ENCODE measurements at places on chromosomes 2 and 18.

DNA sequence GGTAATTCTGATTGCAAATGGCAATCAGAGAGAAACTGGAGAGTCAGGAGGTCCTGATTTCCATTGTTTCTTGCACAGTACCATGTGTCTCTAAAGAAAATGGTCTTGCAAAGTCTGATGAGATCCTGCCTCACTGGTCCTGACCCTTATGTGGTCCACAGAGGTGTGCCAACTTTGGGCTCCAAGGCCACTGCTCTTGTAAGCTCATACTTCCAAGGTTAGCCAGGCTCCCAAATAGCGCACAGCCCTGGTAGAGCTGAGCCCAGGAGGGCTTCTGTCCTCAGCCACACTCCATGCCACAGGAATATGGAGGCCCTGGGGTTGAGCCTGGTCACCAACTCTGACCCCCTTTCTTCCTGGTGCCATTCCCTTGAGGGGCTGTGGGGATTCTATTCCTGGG, 80.7 kb downstream of the SDC1 start:
- no peak for DNase-seq

DNA sequence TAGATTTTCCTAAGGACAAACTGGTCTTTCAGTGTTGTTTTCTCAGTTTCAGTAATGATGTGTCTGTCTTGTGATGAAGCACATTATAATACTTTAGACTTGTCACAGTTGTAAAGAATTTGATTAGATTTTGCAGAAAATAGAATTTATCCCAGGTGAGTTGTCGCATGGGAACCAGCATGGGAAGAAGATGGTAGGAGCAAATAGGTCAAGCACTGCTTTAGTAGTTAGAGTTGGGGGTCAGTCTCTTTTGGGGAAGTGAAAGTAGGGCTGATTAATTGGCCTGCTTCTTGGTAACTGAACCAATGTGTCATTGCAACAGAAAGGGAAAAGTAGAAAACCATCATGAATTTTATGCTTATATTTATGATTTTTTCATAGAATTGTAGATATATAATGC, 153.2 kb upstream of the MYO3B start:
- DNase-seq: no peak

GRCh38 chr2:162113088-162113775, 38.8 kb downstream of the GCG start:
- no peak for DNase-seq

- DNase-seq: no peak
These were observed 67.3 kb downstream of the TMEM237 start for GRCh38 chr2:201575971-201576370.

GRCh38 chr2:136212426-136213378, 94.8 kb upstream of the CXCR4 start:
- DNase-seq: no peak

GRCh38 chr18:48605408-48605845, 66.6 kb downstream of the CTIF start:
- peak; percentile 30 for DNase-seq

Measured in fibroblast of skin of abdomen (primary cell).